Kidney epithelial cell (primary cell): ENCODE measurements at places on chromosomes 1 and 21. TPM values are rescaled to one million over a fixed set of nuclear protein-coding genes. Genes with fewer than 3 reads are reported as not detected.

Gene AGBL4
- total RNA-seq = not detected in 2 replicates

Gene TRABD2B
- 0.92 and 1.2 TPM in 2 replicates for total RNA-seq

DNA sequence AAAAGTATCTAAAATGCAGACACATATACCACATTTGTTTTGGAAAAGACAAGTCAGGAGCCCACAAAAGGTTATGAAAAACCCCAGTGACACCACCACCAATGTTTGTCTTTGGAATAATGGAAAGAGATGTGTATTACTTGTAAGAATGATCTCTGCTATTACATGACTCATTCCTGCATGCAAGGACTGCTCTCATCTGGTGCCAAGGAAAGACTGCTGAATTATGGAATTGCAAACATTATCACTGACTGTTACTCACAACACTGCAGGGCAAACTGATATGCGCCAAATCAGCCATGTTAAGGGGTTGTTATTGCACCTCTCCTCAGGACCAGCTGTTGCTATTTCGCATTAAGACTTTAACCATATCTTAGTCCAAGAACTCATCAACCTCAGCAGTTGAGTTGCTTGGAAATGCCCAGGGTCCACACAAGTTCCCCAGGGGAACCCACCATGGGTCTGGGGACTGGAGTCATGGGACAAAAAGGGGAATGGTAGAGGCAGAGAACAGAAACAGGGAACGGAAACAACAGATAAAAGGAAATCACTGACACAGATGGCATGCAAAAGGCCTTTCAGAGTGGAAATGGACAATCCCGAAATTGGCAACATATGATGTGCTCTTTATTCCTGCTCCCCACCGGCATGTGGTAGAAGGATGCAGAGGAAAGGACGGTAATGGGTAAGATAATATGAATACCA is 34.4 kb downstream of the CAPZB start:
- DNase-seq = peak; percentile 57

DNA sequence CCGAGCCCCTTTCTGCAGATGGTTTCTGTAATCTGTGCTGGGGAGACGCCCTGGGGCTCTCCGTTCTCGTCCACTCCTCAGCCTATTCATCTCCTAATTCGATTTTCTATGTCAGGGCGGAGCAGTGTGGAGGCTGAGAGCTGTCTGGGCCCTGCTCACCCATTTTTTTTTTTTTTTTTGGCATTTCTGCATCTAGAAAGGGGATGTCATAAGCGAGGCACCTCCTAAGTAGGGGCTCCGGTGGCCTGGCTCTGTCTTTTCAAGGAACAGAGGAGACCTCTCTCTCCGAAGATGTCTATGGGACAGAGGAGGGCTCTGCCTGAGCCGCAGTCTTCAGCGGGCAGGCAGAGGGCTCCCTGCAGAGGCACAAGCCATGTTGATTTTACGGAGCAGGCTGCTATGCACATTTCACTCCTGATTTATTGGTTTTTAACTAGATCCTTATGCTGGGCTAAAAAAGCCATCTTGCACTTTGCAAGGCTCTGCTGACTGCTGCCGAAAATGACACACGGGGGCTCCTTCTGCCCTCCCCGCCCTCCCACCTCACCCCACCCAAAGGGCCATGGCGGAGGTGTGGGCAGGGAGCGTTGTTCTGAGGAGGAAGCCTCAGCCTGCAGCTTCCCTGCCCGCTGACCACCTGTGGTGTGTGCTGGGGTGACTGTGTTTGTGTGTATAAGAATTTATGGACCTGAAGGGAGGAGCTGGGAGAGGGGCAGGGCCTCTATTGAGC is 71.0 kb downstream of the FOXD2 start:
- DNase-seq = no peak

DNA sequence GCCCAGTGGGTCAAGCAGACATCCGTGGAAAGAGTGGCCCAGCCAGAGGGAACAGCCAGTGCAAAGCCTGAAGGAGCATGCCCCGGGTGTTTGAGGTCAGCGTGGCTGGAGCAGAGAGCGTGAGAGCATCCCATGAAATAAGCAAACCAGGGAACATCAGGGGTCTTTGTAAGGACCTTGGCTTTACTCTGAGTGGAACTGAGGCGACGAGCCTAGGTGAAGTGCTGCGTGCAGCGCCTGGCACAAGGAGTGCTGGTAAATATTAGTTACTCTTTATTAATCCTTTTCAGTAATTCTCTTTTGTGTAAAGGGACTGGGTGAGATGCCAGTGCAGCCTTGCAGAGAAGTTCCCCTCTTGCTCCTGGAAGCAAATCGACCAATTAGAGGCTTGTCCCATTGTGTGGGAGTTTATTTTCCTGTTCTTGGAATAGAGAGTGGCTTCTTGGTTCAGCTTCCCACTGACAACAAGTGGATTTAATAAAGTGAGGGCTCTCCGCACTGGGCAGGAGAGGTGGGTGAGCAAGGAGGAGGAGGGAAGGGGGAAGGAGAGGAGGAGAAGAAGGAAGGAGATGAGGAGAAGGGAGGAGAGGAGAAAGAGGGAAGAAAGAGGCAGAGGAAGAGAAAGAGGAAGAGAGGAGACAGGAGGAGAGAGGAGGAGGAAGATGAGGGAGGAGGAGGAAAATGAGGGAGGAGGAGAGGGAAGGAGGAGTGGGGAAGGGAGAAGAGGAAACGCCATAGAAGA is 37.6 kb upstream of the DISP3 start:
- DNase-seq = no peak

DNA sequence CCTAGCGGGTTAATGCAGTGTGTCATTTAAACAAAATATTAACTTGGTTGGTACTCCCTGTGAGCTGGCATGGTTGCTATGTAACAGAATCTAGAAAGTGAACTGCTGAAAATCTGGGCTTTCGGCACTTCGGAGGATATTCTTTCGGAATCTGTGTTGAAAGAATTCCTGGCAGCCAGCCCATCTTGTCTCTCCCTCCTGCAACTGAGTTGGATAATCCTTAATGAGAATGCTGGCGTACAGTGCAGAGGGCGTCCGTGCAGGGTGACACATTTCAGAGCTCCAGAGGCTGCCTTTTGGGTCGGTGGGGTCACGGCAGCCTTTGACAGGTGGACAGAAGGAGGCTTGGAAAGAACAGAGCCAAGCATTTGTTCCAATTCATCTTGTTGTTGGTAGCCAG is 3.7 kb downstream of the KAZN start:
- DNase-seq = peak; percentile 12

GRCh38 chr21:38912102-38912629 is 106.4 kb downstream of the ETS2 start:
- DNase-seq = no peak

- no peak for DNase-seq
Measured at GRCh38 chr1:174337000-174337681, 110.6 kb upstream of the GPR52 start.

DNA sequence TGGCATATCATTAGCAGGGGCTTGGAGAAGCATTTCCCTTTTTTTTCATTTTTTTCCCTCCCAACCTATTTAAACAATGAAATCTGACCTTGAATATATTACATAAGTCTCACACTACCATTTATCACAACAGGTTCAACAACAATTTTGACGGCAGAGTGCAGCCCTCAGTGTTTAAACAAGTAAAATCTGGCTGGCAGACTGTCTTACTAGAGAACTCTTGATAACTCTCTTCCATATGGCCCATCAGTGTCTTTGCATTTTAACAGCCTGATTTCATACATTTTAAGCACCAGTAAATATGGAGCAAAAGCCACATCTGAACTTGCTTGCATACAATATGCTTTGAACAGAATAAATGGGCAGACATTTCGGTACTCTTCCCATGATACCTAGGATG is 213.0 kb downstream of the KCTD3 start:
- no peak for DNase-seq

DNA sequence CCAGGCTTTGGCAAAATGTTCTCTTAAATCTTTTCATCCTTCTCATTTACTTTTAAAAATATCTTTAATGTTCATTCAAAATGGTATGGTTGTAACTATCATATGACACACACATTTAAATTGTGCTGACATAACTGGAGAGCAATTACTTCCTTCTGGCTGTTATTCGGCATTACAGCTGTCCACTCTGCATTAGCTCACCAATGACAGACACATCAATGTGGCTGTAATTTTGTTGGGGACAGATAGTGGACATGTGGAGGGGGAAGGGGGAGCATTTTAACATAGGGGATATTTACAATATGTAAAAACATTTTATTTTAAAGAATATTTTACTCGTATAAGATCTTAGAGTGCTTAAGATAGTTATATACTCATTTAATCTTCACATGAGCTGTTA is 319.8 kb downstream of the HMCN1 start:
- DNase-seq = no peak

DNA sequence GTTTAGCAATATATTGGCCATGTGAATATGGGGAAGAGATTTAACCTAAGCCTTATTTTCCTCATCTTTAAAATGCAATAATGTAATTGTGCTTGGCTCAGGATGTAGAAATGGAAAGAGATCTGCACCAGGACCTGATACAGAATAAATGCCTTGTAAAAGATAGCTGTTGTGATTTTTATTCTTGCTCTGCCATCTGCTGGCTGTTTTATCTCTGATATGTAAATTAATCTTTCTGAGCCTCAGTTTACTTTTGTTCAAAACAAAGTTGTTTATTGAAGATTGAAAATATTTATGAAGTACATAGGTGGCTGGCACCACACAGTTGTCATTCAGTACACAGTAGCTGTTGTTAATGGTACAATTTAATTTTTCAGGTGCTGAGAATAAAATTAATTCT is 21.9 kb downstream of the ZYG11B start:
- DNase-seq = no peak

DNA sequence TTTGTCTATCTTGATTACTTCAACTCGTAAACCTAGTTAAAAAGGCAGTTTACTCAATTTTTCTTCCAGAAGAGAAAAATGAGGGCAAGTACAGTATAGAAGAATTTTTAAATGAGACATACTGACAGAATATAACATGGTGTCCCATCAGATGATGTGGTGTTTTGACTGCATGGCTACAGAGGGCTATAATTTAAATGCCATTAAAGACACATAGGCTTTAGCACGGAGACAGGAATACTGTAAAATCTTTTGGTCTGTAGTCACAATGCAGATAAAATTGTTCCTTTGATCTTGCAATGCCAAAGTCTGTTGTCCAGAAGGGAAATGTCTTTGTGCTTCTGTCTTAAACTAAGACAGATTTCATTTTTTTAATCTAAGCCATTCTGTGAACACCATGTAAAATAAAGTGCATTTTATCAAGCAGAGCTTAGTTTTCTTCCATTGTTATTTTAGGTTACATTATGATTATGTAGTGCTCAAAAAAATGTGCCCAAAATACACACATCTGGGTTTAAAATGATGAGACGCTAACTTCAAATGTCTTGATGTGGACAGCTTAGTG is 249.6 kb downstream of the PTPRC start:
- DNase-seq = no peak

- DNase-seq = no peak
Measured at GRCh38 chr1:234529950-234530237, 50.9 kb upstream of the TARBP1 start.

- DNase-seq = no peak
Measured at GRCh38 chr1:115531631-115532264, 110.0 kb upstream of the VANGL1 start.

DNA sequence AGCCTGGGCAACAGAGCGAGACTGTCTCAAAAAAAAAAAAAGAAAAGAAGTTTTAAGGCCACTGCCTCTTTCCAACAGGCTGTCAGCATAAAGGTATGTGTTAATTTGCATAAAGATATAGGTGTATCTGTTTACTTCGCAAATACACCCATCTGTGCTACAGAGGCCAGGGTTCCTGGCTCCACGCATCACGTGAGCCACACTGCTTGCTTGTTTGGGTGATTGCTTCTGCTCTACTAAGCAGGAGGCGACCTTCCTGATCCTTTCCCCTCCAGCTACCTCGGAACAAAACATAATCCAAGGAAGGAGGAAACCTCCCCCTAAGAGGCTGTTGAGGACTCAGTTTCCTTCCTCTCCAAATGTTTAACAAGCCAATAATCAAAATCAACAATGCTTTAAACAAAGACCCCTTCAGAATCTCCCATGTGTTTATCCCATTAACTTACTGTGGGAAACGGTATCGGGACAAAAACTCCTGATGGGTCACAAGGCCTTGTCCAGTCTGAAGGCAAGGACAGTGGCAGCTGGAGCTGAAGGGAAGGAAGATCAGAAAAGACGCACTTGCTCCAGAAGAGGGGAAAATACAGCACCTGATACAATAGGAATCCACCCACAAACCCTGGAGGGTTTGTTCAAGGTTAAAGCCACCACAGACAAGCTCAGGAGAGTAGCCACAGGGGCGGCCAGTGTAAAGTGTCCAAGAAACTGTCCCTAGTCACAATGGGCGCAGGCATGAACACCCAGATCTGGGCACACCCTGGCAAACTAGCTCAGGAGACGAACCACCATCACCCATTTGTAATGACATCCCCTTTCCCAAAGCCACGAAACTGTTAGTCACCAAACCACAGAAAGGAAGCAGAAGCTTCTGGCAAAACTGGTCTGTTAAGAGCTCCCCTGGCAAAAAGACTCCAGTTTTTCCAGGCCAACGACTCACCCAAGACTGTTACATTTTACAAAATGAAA is 17.2 kb downstream of the CTNNBIP1 start:
- peak; percentile 72 for DNase-seq

- DNase-seq = no peak
Measured at GRCh38 chr1:19648239-19648638, 4.1 kb downstream of the NBL1 start.

DNA sequence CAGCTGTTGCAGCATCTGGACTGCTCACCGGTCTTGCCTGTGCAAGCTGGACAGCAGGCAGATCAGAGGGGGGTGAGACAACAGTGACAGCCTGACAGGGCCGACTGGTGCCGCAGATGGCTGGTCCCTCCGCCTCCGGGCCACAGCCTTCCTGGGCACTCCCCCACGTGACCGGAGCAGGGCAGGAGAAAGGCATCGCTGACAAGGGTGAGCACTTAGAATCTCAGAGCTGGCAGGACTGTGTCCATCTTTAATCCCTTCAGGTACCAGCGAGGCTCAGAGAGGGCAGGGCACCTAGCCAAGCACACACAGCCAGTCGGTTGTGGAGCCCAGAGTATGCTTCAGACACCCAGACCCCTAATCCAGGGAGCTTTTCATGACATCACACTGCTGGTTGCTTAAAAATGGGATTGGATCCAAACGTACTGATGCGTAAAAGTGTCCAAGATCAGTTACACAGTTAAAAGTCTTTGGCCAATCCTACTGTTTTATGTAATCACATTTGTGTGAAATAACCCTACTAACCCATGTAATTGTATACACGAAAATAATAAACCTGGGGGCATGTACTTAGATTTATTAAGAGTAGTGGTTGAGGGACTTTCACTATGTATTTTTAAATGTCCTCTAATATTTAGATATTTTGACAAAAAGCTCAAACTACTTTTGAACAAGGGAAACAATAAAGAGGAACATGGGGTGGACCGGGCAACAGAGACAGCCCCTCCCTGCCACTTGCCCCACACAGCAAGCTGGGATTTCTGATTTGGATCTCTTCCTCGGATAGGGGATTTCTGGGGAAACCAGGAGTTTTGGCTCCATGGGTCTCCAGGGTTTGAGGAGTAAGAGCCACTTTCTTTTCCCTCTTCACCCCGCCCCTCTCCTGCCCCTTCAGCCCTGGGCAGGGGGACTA is 758 bp upstream of the CNTN2 start:
- no peak for DNase-seq

GRCh38 chr1:185581961-185582725 is 152.0 kb upstream of the HMCN1 start:
- DNase-seq = no peak
